Astrocyte (in vitro differentiated cells and primary cell): ENCODE measurements at places on chromosomes 2 and 18. TPM values are rescaled to one million over a fixed set of nuclear protein-coding genes. Genes with fewer than 3 reads are reported as not detected.

TMEM17 gene
- total RNA-seq: 2.7 and 4.0 TPM in 2 replicates

IL18R1 gene
- 2.4 and 4.4 TPM in 2 replicates for total RNA-seq

- H3K36me3 ChIP-seq: no peaks in the 10 kb centered on the region
- H3K4me3 ChIP-seq: no peak overlapping the region
- H3K27me3 ChIP-seq: no peaks in the 10 kb centered on the region
- no peak for DNase-seq
- no peaks in the 10 kb centered on the region for H3K4me1 ChIP-seq
These were observed 266.7 kb upstream of the HDAC4 start for GRCh38 chr2:239667431-239667985.

GRCh38 chr2:70717431-70718038 lies 50.5 kb downstream of the ADD2 start:
- H3K27ac ChIP-seq: no peak overlapping the region
- DNase-seq: no peak
- H3K36me3 ChIP-seq: no peaks in the 10 kb centered on the region
- no peak overlapping the region for H3K4me3 ChIP-seq
